ENCODE measurements at places on chromosomes 7 and 10.

DNA sequence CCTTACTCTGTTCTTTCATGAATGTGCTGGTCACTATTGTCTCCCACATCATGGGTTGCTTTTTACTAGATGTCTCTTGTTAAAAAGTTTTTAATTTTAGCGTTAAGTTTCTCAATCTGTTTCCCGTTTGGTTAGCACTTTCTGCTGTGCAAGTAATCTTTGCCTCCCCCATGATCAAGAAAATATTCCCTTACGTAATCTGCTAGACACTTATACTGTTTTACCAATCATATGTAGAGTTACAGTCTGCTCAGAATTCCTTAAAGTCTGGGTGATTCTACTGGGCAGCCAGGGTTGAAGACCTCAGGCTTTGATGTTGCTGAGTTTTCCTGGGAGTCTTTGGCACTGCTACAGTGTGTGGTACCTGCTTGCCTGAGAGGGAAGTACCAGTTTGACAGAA, 38.2 kb upstream of the RPA3 start:
- peak; percentile 40 for DNase-seq

- DNase-seq: no peak
These were observed 73.5 kb upstream of the GRB10 start for GRCh38 chr7:50856231-50856630.

DNA sequence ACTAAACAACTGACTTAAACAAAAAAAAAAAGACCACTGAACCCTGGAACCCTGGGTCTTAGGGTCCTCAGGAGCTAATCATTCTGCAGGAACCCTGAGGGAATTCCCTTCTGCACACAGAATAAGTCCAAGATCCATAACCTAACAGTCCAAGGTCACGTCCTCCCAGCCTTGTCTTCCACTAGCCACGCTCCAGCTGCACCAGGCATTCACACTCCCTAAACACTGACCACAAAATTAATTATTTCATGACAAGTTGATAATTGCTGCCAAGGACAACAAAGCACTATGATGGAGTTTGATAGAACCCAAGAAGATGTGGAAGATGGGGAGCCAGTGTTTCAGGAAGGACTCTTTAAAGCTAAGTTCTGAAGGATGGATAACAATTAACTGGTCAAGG, 130.6 kb downstream of the SH3PXD2A start:
- no peak for DNase-seq

- DNase-seq: no peak
These were observed 78.6 kb upstream of the GLCCI1 start for GRCh38 chr7:7889791-7890568.

- DNase-seq: peak; percentile 41
These were observed 18.1 kb downstream of the PRKG1 start for GRCh38 chr10:51092402-51092801.

GRCh38 chr10:124594240-124594639, 132.6 kb downstream of the LHPP start:
- no peak for DNase-seq

GRCh38 chr10:28797904-28798371, 120.6 kb downstream of the BAMBI start:
- no peak for DNase-seq

DNA sequence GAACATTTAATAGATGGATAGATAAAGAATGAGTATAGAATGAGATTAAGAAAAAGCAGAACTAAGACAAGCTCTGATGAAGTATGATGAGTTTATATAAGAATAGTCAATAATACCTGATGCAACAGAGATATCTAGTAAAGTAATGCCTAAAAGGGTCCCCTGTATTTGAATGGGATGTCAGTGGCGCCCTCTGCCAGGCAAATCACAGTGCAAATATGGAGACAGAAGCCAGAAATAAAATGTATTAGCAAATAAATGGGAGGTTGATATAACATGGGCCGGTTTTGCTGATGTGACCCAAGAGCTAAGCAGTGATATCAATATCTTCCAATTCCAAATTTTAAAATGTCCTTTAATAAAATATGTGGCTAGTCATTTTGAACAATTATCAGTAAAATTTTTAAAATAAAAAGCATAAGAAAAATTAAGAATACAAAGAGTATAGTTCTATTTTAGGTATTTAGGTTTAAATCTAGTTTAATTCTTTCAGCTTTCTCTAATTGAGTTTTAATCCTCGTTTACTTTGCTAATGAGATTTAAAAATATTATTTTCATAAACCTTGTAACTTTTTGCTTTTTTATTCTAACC, 62.6 kb downstream of the ADK start:
- DNase-seq: peak; percentile 65

- DNase-seq: no peak
These were observed 57.9 kb downstream of the PROSER2 start for GRCh38 chr10:11881030-11881476.

- DNase-seq: no peak
These were observed 279.7 kb downstream of the CCSER2 start for GRCh38 chr10:84608126-84608525.

DNA sequence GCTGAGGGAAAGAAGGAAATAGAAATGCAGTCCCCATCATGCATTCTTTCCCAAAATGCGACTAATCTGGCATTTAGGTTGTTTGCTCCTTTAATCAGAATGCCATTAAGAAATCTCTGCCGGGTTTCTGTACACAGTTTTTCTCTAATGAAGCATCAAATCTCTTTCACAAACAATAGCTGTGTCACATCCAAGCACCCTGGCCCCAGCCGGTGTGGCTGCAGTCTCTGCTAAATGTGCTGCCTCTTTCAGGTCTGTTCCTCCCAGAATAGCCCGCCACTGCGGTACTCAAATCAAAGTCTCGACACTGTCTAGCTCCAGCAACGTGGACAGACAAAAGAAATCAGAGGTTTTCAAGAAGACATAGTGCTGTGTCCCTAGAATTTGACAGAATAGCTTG, 343.8 kb downstream of the KCNMA1 start:
- DNase-seq: no peak

DNA sequence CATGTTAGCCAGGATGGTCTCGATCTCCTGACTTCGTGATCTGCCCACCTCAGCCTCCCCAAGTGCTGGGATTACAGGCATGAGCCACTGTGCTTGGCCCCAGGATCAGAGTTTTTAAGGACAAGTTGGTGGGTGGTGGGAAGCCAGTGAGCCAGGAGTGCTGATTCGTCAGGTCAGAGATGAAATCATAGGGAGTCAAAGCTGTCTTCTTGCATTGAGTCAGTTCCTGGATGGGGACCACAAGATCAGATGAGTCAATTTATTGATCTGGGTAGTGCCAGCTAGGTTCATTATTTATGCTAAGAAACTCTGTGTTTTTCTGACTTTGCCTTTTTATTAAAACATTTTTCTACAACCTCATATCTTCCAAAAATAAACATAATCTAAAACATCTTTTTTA, 423.8 kb downstream of the ARL4A start:
- no peak for DNase-seq

GRCh38 chr10:58778966-58779365, 266.3 kb downstream of the BICC1 start:
- peak; percentile 49 for DNase-seq

GRCh38 chr10:47421057-47421952, 37.2 kb upstream of the ZNF488 start:
- DNase-seq: peak; percentile 16

DNA sequence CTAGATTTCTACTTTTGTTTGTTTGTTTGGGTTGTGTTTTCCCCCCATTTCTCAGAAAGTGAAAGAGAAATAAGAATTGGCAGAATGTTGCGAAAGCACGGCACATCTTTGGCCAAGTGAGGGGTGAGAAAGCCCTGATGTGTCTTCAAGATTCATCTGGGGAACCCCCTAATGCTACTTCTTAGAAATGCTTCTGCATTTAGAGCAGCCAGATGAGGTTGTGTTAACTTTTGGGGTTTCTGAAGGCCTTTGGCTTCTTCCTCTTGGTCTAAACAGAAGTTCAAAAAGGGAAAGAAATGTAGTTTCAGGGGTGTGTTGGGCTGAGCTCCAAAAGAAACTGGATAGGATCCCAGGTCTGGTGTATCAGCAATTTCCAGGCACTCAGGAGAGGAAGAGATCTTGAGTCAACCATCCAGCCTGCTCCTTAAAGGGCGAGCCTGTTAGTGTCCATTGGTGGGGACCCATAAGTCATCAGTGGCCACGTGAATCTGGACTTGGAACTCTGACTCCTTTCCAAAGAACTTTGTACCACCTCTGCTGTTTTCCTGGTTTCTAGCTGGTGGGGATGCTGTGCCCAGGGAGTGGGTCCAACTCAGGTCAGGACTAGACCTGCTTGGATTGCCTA, 6.5 kb downstream of the DUSP5 start:
- DNase-seq: peak; percentile 82

All from AG10803 (cell line).